ENCODE measurements at places on chromosomes 1 and 21. TPM values are rescaled to one million over a fixed set of nuclear protein-coding genes. Genes with fewer than 3 reads are reported as not detected.
A peak's percentile ranks its signal among the peaks of the same experiment; 100 is the strongest.

The LRRC71 gene
- total RNA-seq = not detected

DNA sequence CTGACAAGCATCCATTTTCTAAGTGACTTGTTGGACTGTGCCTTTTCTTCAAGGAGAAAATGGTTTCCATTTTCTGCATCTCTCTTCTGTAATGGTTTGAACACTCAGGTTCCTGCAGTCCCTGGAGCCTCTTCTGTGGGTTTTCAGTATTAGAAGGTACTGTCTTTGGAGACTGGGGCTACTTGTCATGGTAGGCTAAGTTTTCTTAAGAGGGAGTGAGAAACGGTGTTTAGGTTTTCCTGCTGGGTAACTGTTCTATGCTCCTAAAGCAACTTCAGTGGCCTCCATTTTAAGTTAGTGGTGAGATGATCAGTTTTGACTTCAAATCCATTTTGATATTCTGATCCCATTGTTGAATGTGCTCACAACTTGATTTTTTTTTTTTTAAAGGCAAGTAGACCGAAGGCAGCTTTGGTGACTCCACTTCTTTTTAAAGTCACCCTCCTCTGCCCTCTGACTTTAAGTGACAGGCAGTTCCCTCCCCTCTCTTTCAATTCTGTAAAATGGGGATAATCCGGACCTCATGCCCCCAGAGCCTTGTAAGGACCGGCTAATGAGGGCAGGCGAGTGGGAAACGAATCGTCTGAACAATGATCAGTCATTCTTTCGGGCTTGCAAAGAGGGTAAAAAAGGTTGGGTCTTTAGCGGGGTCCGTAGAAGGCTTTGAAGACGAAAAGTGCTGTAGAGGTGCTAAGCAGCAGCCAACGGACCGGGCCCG lies 1.0 kb upstream of the ARID1A start:
- DNase-seq = no peak
- peak overlapping the region; percentile 93 for H3K4me3 ChIP-seq
- peak overlapping the region; percentile 98 for H3K27ac ChIP-seq
- peaks cover 4% of the 10 kb centered on the region for H3K27me3 ChIP-seq

DNA sequence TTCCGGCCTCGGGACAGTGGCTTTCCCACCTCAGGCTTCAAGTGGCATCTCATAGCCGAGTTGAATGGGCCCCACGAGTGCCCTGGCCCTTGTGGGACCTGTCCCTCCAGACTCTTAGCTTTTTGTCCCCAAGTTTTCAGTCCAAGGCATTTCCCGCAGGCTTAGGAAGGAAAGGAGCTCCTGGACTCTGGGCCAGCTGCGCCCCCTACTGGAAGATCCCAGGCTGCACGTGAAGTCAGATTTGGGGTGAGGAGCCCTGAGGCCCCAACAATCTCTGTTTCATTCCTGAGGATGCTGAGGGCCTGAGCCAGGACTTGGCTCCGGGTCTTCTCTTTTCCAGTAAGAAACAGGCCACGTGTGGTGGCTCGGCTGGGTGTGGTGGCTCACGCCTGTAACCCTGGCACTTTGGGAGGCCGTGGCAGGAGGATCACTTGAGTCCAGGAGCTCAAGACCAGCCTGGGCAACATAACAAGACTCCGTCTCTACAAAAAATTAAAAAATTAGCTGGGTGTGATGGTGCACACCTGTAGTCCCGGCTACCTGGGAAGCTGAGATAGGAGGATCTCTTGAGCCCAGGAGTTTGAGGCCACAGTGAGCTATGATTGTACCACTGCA lies 67.4 kb downstream of the ARHGEF10L start:
- peaks cover 17% of the 10 kb centered on the region for H3K4me1 ChIP-seq
- H3K27ac ChIP-seq = peak overlapping the region; percentile 81
- H3K27me3 ChIP-seq = no peaks in the 10 kb centered on the region
- H3K36me3 ChIP-seq = no peaks in the 10 kb centered on the region

The TMOD4 gene
- not detected for total RNA-seq

The OR2L5 gene
- total RNA-seq = not detected

- H3K27ac ChIP-seq = no peak overlapping the region
- H3K4me3 ChIP-seq = no peak overlapping the region
- no peaks in the 10 kb centered on the region for H3K27me3 ChIP-seq
- peaks cover 64% of the 10 kb centered on the region for H3K36me3 ChIP-seq
- peaks cover under 1% of the 10 kb centered on the region for H3K4me1 ChIP-seq
- no peak for DNase-seq
Observed at GRCh38 chr1:202004711-202005110, 5.7 kb upstream of the ELF3 start.

The HCN3 gene
- 0.91 TPM for total RNA-seq

- H3K36me3 ChIP-seq = no peaks in the 10 kb centered on the region
- H3K27ac ChIP-seq = no peak overlapping the region
- no peaks in the 10 kb centered on the region for H3K4me1 ChIP-seq
- no peaks in the 10 kb centered on the region for H3K27me3 ChIP-seq
Observed at GRCh38 chr21:15688016-15688415, 41.8 kb upstream of the USP25 start.

DNA sequence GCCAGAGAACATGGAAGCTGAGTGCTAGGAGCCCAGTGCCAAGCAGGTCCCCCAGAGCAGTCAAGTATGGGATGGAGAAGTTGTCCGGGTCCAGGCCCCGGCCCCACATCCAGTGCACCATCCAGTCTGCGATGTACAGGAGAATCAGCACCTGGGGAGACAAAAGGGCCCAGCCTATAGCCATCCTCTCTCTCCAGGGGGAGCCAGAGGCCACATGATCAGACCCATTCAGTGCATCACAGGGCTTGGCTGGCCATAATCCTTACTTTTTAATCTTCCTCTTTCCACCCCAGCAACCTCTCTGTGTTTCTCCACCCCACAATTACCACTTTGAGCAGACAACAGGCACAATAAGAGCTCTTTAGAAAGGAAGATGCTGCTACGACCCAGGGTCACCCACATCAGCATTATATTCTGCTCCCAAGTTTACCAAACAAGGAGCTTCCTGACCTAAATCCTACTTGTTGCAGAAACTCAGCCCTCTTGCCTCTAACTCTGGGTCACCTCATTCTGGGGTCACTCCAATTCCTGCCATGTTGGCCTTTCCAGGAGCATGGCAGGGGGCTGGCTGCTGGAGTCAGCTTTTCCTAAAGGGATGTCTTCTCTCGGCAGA lies 16.4 kb upstream of the RAB29 start:
- no peak overlapping the region for H3K27ac ChIP-seq
- DNase-seq = peak; percentile 60
- H3K27me3 ChIP-seq = no peaks in the 10 kb centered on the region

GRCh38 chr21:43786300-43786806 lies 3.0 kb upstream of the RRP1 start:
- H3K27me3 ChIP-seq = no peaks in the 10 kb centered on the region
- H3K4me3 ChIP-seq = no peak overlapping the region
- no peak overlapping the region for H3K27ac ChIP-seq
- no peaks in the 10 kb centered on the region for H3K36me3 ChIP-seq

The HES5 gene
- 1.4 TPM for total RNA-seq

DNA sequence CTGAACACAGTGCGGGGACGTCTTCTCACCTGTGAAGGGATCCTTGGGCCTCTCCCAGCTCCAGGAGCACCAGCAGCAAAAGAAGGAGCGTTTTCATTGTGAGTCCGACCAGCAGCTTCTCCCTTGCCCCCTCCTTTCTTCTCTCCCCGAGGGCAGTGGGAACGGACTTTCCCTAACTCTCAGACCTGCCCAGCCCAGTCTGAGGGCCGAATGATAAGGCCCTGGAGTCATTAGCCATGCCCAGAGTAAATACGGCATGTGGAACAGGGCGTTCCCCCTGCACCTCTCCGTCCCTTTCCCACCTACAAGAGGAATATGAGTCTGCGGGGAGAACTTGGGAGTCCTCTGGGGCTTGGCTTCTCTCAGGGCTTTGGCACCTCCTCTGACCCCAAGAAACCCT lies at the start of gene CTSE:
Gene CTSE, minus strand, starts transcription at position 201 of the 400 bp plus-strand sequence. Its CDS starts 104 bp downstream, at position 97.
- H3K27ac ChIP-seq = no peak within 1 kb of the TSS
- H3K4me1 ChIP-seq = no peaks in the 10 kb centered on the region
- no peaks in the 10 kb centered on the region for H3K27me3 ChIP-seq
- no peaks in the 10 kb centered on the region for H3K36me3 ChIP-seq

DNA sequence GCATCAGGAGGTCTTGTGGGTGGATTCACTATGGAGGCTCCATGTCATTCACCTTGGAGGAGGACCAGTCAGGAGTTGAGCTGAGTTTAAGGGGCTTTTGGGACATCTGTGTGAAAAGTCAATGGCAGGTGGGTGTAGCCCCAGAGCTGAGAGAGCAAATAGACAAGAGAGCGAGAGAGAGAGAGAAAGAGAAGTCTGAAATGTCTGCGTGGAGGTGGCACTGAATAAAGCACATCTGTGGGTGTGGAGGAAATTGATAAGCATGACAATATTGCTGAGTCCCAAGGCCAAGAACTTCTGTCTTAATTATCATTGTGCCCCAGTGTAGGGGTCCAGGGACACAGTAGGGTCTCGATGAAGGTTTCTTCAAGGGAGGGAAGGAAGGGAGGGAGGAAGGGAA lies 79.5 kb upstream of the VAMP3 start:
- H3K27ac ChIP-seq = no peak overlapping the region
- H3K27me3 ChIP-seq = no peaks in the 10 kb centered on the region
- no peak for DNase-seq
- no peaks in the 10 kb centered on the region for H3K4me1 ChIP-seq

DNA sequence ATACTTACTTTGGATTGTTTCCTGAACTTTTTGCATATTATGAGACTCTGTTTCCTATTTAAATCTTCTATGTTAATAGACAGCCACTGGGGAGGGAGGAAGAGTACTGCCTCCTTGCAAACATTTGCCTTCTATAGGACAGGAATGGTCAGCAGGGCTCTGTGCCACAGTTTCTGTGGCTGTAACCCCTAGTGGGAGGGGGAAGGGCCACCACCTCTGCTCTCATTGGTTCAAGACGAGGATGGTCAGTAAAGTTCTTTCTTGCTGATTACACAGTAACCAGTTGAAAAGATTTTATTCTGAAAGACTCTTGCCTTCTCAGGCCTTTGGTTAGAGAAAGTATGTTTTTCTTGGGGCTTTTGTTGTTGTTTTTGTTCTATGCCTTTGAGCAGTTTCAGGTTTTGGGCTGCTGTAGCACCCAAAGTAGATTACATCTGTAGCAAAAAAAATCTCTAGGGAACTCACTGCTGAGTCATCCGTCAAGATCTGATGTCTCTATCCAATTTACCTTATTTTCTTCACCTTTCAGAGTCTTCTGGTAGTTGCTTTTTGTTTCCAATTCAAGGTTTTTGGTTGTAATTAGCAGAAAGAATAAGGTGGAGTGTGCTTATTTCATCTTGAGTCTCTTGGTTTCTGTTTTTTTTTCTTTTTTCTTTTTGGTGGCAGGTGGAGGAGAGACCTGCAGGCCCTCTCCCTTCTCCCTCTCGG lies 23.1 kb downstream of the SLC35A3 start:
- no peaks in the 10 kb centered on the region for H3K27me3 ChIP-seq
- H3K4me3 ChIP-seq = no peak overlapping the region
- no peaks in the 10 kb centered on the region for H3K4me1 ChIP-seq

- no peak overlapping the region for H3K4me3 ChIP-seq
- no peaks in the 10 kb centered on the region for H3K4me1 ChIP-seq
- H3K36me3 ChIP-seq = no peaks in the 10 kb centered on the region
- H3K27ac ChIP-seq = no peak overlapping the region
Observed at GRCh38 chr1:241917487-241917886, 40.1 kb upstream of the BECN2 start.

DNA sequence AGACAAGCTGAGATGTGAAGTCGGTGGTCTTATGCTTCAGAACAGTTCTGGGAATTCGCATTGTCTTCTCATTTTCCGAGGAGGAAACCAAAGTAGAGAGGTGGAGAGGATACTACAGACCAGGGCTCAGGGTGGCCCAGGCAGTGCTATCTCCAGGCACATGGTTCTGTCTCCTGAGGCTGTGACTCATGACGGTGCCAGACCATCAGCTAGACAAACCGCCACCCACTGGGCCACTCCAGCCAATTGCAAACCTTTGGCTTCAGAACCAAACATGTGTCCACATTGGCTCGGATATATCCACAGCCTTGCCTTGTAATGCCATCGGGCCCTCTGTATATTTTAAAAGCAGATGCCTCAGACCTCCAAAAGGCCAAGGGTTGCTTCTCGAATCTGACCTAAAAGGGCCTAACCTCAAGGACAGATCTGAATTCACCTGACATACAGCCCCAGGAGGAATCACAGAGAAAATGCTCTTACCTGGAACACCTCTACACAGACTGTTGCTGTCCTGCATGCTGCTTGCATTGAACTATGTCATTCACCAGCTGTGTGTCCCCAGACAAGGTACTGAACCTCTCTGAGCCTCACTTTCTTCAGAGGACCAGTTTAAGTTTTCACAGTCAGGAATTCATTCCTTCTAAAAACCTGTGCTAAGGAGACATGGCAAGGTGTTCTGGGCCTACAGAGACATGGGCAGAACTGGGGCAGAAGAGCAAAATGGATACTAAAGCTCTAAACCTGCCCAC lies 224.9 kb upstream of the JUN start:
- no peak overlapping the region for H3K4me3 ChIP-seq
- peaks cover 5% of the 10 kb centered on the region for H3K4me1 ChIP-seq
- H3K27me3 ChIP-seq = no peaks in the 10 kb centered on the region
- DNase-seq = no peak

DNA sequence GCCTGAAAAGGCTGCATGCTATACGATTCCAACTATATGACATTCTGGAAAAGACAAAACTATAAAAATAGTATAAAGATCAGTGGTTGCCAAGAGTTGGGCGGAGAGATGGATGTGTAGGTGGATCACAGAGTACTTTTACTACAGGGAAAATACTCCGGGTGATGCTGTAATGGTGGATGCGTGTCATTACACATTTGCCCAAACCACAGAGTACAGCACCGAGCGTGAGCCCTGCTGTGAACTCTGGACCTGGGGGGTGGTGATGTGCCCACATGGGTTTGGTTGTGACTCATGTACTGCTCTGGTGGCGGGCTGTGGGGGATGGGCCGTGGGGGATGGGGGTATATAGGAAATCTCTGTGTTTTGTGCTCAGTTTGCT lies 162.7 kb upstream of the COL6A1 start:
- no peak for DNase-seq
- no peaks in the 10 kb centered on the region for H3K27me3 ChIP-seq

- H3K27me3 ChIP-seq = no peaks in the 10 kb centered on the region
- DNase-seq = no peak
- peaks cover 3% of the 10 kb centered on the region for H3K4me1 ChIP-seq
- no peaks in the 10 kb centered on the region for H3K36me3 ChIP-seq
- H3K27ac ChIP-seq = no peak overlapping the region
- no peak overlapping the region for H3K4me3 ChIP-seq
Observed at GRCh38 chr1:7614576-7615074, 156.5 kb upstream of the VAMP3 start.

Measured in heart left ventricle (tissue), 16 donors.